ENCODE measurements at places on chromosomes 7 and 10.

GRCh38 chr7:41047789-41048191, 655.1 kb downstream of the INHBA start:
- no peak for DNase-seq

GRCh38 chr10:52951824-52952223, 179.2 kb upstream of the MBL2 start:
- no peak for DNase-seq

DNA sequence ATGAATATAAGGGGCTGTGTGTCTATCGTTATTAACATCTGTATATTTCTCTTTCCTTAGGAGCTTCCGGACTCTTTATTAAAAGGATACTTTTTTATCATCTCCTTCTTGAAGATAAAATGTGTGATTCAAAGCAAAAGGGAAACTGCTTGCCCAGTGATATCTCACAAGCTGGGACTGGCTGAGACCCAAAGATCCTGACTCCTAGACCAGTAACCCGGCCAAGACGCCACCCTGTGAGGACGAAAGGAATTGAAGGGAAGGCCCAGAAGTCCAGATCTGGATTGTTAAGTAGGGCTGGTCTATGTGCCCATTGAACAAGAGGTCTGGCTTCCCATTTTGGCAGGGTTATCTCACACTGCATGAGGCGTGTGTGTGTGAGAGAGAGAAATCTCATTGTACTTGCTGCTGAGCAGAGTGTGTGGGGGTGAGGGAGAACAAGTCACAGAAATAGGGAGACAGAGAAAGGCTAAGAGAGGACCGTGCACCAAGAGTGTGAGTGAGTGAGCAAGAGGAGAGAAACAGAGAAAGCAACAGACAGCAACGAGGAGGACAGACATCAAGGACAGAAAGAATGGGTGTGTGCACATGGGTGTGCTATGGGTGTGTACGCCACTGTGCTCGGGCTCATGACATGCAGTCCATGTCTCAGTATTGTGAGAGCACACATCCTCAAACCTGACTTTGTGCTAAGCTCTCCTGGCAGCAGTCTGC, 75.4 kb downstream of the PLXNA4 start:
- no peak for DNase-seq

DNA sequence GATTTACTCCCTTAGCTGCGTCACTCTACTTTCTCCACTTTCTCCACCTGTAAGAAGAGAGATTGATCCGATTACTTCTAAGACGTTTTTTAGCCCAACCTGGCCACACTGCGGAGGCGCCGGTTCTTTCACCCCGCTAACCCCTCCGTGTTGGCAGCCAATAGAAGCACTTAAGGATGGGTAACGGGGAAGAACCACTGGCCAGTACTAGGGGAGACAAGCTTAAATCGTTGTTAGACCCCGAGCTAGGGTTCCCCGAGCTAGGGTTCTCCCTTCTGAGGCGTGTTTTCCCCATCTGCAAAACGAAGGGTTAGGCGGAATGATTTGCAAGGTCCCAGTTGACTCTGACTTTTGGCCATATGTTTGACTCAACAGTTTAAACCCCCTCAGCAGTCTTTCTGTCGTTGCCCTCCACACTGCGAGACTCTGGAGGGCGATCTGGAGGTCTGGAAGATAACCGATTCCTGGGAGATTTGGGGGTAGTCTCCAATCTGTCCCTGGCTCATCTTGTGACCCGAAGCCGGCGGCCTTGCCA, 644 bp downstream of the UMAD1 start:
- no peak for DNase-seq

- DNase-seq = no peak
Observed at GRCh38 chr7:8357536-8357935, 75.9 kb upstream of the NXPH1 start.

- no peak for DNase-seq
Observed at GRCh38 chr10:44253769-44254462, 131.0 kb downstream of the CXCL12 start.

- no peak for DNase-seq
Observed at GRCh38 chr7:25862261-25863004, 289.6 kb upstream of the NFE2L3 start.

GRCh38 chr7:54810401-54810800, 51.4 kb upstream of the SEC61G start:
- DNase-seq = no peak

DNA sequence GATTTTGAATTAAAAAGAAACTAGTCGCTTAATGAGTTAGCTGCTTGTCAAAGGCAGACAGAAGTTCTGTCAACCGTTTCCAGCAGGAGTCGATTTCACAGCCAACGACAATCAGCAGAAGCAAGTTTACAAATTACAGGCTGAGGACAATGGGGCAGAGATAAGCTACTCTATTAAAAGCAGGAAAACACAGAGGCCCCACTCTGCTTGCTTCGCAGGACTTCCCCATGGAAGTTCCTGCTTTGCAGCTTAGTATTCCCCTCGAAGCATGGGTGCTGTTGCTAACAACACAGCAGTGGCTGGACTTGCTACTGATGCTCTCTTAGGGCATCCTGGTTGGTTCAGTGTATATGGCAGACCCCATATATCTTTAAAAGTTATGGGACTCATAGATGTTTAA, 50.8 kb upstream of the KLF6 start:
- DNase-seq = no peak

DNA sequence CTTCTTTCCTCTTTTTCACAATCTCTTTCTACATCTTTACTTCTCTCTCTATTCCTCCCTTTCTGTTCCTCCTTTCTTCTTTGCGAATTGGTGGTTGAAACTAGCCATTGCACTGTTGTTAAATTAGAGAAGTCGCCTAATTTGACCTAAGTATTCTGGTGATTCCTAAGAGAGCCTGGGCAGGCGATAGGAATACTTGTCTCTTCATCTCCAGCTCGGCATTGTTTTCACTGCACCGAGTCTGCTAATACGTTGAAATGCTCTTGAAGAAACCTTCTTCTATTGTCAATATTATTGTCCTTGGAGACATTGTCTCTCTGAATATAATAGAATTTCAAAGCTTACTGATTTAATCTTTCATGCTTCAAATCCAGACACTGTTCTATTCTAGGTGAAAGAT, 31.7 kb downstream of the KCND2 start:
- no peak for DNase-seq

DNA sequence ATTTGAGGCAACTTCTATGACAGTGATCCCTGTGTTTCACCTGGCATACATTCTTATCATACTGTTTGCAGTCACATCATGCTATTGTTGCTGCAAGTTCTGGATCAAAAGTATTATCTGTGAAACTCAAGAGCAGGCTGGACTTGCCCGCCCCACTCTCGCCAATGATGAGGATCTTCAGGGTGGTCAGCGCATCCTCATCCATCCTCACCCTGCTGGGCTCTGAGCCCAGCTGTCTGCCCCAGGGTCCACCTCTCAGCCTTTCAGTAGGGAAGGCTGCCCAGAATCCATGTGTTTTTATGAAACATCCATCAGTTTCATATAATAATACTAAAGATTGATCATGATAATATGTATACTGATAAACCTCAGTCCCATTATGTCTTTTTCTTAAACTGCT, 55.4 kb upstream of the KIF5B start:
- DNase-seq = no peak

- no peak for DNase-seq
Observed at GRCh38 chr7:151559557-151560183, 40.0 kb upstream of the RHEB start.

GRCh38 chr10:44827431-44828006, 83.6 kb upstream of the TMEM72 start:
- DNase-seq = no peak

DNA sequence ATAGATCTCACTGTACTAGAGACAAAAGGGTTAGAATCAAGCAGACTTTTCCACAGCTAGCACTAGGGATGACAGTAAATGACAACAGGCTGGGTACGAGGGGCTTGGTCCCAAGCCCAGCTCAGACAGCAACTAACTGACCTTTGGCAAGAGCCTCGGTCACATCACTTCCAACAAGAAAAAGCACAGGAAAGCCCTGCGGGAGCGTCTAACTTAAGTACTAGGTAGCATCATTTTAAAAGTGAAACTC, 22.8 kb downstream of the CALML3 start:
- DNase-seq = no peak
